ENCODE measurements at places on chromosomes 3 and 15.

DNA sequence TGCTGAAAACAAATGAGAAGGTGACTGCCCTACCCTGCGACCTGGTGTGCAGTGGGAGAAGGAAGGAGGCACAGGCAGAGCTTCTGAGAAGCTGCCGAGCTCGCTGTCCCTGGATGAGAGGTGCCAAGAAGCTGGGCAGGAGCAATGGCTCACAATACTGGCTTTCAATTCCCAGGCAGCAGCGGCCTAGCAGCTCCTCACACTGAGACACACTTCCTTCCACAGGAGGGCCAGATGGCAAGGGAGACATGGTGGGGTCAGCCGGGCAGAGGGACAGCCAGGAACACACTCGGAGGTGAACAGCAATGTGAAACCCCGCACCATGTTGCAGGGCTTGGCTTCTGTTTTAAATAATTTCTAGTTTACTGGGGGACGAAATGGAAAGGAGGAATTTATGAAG lies 314.6 kb downstream of the EPHB1 start:
- no peak for DNase-seq

DNA sequence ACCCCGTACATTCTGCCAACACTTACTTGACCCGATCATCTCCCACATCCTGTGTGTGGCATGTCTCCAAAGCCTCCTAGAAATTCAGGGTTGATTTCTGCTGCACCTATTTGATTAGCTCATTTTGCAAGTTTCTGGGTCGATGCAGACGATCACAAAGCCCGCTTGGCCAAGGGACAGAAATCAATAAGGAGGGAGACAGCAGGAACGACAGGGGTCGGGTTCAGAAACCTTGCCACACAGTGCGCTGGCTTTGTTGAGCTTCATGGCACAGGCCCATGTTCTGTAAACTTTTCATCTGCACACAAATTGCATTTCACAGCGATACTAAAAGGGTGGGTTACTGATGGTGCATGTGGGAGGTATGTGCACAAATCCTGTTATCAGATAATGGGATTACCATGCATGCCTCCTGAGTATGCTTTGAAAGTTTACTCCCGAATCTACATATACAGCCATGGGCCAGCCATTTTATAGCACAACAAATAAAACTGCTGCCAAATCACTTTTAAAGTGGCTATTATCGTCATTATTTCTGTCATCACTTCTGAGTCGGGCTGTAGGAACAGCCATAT lies 95.9 kb upstream of the ATP11B start:
- DNase-seq: no peak

- no peak for DNase-seq
Observed at GRCh38 chr15:37079726-37080125, 20.6 kb downstream of the MEIS2 start.

- no peak for DNase-seq
Observed at GRCh38 chr3:86923071-86923491, 67.9 kb downstream of the VGLL3 start.

All from activated T-helper 9 cell treated with anti-CD3 and anti-CD28 coated beads, Interleukin-2, amount 50 U/mL, for 16 hours (primary cell).